Cardiac septum (tissue), 1 donor: ENCODE measurements at places on chromosomes 2 and 18. TPM values are rescaled to one million over a fixed set of nuclear protein-coding genes. Genes with fewer than 3 reads are reported as not detected.

Gene SELENOI
- 14.5 TPM for total RNA-seq

Gene LIMS1
- 121 TPM for total RNA-seq

Gene ANKRD29
- 3.9 TPM for total RNA-seq

Gene TRAF3IP1
- 16.3 TPM for total RNA-seq

Gene FTCDNL1
- total RNA-seq = 2.3 TPM

Gene KLHL29
- total RNA-seq = 1.6 TPM

Gene CFAP210
- total RNA-seq = not detected

GRCh38 chr18:62977512-62977911 is 262.2 kb downstream of the PHLPP1 start:
- no peak for DNase-seq

GRCh38 chr18:58223717-58224424 is 179.8 kb downstream of the NEDD4L start:
- no peak for DNase-seq

- no peak for DNase-seq
Observed at GRCh38 chr18:8375249-8375648, 234.0 kb upstream of the RAB12 start.

DNA sequence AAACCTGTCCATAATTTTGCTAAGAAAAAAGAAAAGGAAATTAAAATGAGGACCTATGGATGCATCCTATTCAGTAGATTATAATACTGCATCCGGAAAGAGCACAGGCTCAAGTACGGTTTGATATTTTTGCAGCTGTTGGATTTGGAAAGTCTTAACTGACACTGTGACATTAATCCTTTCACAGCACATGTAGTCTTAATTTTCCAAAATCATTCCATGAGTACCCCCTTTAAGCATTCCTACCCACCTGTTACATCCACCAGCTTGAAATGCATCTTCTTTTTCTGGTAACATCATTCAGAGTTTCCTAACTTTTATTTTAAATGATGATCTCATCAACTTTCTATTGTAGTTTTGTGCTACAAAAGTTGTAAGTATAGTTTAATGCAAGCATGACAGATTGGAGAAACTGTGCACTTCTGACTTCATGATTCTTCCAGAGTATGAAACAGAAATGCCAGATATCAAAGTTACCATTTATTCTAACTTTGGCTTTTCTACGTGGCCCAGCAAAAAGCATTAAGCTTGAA is 113.5 kb downstream of the ESCO1 start:
- DNase-seq = no peak

DNA sequence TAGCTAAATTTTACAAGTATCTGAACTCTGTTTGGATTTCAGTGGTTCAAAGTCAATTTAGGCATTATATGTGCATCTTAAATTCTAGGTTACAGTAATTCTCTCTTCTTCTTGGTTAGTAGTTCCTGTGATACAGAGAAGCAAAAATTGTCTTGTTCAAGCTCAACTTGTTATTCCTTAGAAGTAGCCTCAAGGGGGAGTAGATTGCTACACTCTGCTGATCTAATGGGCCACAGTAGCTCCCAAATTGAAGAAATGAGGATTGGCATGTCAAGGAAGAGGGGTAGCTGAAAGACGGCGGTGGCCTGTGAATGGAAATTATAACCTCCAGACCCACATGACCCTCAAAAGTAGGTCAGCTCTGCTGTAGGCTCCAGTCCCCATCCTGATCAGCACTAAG is 334.7 kb downstream of the HRH4 start:
- no peak for DNase-seq

DNA sequence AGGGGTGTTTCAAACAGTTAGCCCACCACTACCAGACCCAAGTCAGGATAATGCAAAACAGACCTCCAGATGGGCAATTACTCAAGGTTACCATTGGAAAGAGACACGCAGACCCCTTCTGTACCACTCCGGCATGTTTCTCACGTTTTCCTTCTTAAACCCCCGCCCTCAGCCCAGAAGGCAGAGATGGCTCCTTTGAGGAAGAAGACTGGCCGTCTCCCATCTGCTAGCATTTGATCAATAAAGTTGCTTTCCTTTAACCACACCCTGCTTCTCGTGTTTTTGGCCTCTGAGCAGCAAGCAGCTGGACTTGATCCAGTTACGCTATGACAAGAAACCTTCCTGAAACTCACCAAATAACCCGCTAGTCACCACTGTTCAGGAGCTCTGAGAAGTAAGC is 1012.4 kb upstream of the GYPC start:
- DNase-seq = no peak

- no peak for DNase-seq
Observed at GRCh38 chr2:25018681-25019080, 23.2 kb upstream of the EFR3B start.

- DNase-seq = peak; percentile 63
Observed at GRCh38 chr2:3458396-3459184, 60.7 kb downstream of the ADI1 start.

DNA sequence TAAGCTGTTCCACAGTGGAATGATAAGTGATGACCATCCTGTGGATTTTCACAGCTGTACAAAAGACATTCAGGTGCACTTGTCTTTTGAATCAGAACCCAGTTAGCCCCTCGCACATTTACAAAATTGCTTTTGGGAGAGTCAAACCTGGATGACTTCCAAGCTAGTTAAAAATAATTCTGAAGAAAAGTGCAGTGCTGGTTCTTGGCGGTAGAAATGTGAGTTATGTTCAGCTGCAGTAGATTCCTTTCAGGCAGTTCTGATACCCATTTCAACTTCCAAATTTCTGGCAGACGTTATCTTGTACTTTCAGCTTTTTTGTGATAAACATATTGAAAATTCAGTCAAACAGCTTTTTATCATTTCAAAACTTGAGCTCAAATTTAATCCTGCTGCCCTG is 324.7 kb downstream of the NRXN1 start:
- DNase-seq = no peak

GRCh38 chr2:29829841-29830240 is 91.5 kb downstream of the ALK start:
- DNase-seq = no peak

DNA sequence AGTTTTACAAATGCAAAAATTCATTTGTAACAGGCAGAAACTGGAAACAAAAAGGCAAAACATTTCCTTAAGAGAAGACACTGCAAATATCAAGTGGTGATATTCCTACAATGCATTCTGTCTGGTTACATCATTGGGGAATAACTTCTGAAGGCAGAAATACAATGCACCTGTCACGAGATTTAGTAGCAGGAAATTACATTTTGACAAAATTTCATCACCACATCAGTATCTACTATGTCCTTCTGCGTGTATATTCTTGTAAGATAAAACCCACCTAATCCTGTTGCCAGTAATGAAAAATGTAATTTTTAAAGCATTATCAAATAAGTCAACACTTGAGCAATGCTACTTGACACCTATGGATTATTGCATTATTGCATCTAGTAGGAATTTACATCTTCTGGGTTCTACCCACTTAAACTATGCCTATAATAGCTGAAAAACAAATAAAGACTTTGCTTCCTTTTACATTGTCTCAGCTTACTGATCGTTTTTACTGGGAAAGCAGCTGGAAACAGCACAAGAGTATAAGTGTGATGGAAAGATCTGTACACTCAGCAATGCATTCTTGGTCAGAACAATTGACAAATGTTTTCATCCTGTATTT is 59.5 kb downstream of the IRS1 start:
- no peak for DNase-seq

DNA sequence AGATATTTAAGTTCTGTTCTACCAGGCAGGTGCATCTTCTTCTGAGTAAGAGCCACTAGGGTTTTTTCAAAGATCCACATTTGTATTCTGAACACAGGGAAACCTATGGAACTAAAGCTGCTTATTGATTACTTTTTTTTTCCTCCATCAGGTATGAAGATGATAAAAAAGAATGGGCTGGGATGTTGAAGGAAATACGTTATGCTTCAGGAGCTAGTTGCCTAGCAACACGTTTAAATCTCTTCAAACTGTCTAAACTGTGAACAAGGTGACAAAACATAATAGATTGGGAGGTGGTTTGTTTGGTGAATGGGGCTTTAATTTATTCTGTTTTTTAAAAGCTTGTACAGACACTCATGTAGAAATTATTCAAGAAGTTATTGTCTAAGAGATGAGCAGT is 15.9 kb downstream of the KLHL41 start:
- DNase-seq = no peak

- no peak for DNase-seq
Observed at GRCh38 chr18:62883937-62884735, 168.8 kb downstream of the PHLPP1 start.

GRCh38 chr2:133788386-133788785 is 220.1 kb upstream of the NCKAP5 start:
- DNase-seq = no peak

DNA sequence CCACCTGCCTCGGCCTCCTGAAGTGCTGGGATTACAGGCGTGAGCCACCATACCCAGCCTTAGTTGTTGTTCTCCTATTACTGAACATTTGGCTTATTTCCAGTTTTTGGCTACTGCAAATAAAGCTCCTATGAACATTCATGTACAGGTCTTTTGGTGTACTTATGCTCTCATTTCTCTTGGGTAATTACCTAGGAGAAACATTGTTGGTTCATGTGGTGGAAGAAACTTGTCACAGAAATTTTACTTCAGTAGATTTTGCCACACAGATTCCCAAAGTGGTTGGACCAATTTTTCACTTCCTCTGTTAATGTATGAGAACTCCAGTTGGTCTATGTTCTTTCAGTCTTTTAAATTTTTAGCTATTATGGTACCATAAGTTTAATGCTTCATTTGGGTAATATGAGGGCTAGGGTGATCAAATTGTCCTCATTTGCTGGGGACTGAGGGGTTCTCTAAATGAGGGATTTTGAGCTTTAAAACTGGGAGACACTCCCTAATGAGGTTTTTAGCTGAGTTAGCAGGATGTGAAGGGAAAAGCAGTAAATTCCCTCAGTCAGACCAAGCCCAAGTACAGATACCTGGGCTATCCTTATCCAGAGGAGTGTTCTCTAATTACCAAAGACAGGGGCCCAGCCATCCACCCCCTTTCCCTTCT is 33.9 kb downstream of the MTA3 start:
- DNase-seq = no peak

DNA sequence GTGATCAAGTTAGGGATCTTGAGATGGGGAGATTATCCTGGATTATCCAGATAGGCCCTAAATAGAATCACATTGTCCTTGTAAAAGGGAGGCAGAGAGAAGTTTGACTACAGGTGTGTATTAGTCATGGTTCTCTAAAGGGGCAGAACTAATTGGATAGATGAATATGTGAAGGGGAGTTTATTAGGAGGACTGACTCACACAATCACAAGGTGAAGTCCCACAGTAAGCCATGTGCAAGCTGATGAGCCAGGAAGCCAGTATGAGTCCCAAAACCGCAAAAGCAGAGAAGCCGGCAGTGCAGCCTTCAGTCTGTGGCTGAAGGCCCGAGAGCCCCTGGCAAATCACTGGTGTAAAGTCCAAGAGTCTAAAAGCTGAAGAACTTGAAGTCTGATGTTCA is 275.8 kb downstream of the KCNS3 start:
- DNase-seq = no peak

DNA sequence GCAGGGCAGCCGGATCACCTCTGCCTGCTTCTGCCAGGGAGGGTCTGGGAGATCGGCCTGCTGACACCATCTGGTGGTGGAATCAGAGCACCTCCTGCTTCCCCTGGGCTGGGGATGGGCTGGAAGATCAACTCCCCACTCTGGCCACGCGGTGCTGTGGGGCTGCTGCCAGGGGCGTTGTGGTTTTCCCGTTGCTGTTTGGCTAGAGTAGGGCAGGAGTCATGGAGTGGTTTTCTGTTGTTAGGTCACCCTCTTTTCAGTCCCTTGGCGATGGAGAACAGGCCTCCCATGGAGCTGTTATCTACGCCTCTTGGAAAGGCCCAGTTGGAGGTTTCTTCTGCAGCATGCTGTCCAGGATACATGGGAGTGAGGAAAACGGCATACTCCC is 15.2 kb downstream of the BCL2L11 start:
- no peak for DNase-seq

- DNase-seq = no peak
Observed at GRCh38 chr2:2887772-2888387, 489.7 kb downstream of the EIPR1 start.

GRCh38 chr2:45276914-45277313 is 267.7 kb upstream of the SIX2 start:
- DNase-seq = no peak

- DNase-seq = no peak
Observed at GRCh38 chr2:132547090-132547687, 122.8 kb downstream of the LYPD1 start.

DNA sequence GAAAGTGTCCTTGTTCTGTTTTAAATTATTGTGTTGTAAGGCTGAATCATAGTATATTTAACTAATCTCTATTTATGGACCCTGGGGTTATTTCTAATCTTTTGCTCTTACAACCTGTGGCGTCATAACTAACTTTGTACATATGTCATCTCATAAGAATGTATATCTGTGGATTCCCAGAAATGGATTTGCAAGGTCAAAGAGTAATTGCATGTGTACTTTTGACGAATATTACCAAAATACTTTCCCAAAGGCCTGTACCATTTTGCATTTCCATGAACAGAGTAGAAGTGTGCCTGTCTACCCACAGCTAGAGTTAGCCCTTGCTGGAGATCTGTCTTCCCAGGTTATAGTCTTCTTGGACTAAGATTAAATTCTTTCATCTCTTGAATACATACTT is 42.8 kb downstream of the SEMA4F start:
- DNase-seq = no peak

DNA sequence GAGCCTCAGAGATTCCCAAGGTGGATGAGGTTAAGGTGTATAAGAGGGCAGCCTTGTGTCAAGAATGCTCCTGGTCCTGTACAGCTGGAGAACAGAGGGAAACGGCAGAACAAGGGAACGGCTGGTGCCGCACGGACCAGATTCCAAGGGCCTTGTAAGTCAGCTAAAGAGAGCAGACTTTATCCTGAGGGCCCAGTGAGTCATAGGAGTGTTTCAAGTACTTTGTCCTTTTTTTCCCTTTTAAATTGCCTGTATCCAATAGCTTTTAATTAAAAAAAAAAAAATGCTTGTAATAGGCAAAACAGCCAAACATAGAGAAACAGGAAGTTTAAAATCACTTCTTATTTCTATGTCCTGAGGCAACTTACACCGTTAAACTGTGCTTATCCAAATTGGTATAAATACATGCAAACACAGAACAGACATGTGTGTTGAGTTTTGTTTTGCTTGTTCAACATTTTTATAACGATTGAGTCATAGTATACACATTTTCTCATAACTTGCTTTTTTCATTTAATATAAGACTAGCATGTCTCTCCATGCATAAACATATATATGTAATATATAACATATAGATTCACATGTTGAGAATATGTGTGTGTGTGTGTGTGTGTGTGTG is 42.1 kb upstream of the EVA1A start:
- no peak for DNase-seq

GRCh38 chr2:41930807-41931566 is 116.8 kb upstream of the PKDCC start:
- DNase-seq = no peak
